ENCODE measurements at places on chromosomes 1 and 21.

DNA sequence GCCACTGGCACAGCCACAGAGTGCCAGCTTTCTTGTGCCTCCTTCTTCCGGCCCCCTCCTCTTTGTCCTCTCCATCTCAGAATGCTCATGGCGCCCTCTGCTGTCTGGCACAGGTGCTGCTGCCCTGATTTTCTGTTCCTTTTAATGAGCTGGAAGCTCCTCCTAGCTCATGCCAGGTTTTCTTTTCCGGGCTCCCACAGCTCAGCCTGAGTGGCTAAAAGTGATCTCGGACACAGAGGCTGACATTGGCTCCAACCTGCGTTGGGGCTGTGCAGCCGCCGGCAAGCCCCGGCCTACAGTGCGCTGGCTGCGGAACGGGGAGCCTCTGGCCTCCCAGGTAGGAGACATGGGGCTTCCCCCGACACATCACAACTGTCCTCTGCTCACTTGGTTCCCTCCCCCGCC, 18.7 kb downstream of the CNTN2 start:
- no peaks in the 10 kb centered on the region for H3K36me3 ChIP-seq
- H3K27ac ChIP-seq, result no peak overlapping the region
- no peak overlapping the region for H3K4me3 ChIP-seq
- H3K27me3 ChIP-seq, result no peaks in the 10 kb centered on the region
- H3K4me1 ChIP-seq, result peaks cover 6% of the 10 kb centered on the region

GRCh38 chr1:165468253-165468652, 23.3 kb upstream of the RXRG start:
- no peaks in the 10 kb centered on the region for H3K27me3 ChIP-seq
- H3K27ac ChIP-seq, result no peak overlapping the region
- DNase-seq, result no peak

- H3K36me3 ChIP-seq, result no peaks in the 10 kb centered on the region
- DNase-seq, result no peak
- no peak overlapping the region for H3K27ac ChIP-seq
- H3K4me1 ChIP-seq, result no peaks in the 10 kb centered on the region
- no peaks in the 10 kb centered on the region for H3K27me3 ChIP-seq
- H3K4me3 ChIP-seq, result no peak overlapping the region
These were observed 9.3 kb downstream of the SLAMF8 start for GRCh38 chr1:159835862-159836525.

- H3K27me3 ChIP-seq, result no peaks in the 10 kb centered on the region
- H3K4me3 ChIP-seq, result no peak overlapping the region
- no peaks in the 10 kb centered on the region for H3K36me3 ChIP-seq
- H3K27ac ChIP-seq, result no peak overlapping the region
These were observed 552.6 kb downstream of the MRPL39 start for GRCh38 chr21:25054689-25055088.

DNA sequence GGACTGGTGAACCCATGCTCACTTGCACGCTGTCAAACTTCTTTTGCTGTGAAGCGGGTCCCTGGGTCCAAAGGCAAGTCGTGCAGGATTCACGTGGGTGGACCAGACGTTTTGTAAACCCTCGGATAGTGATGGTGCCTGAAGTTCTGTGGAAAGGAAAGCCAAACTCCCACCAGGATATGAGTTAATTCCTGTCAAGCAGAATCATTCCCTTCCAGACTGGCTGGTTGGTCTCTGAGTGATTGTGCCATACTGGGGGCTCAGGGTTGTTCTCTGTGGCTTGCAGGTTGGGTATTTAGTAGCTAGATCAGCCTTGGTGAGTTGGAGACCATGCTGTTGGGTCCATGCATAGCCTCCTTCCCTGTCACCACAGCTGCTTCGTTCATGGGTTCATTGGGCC, 32.7 kb upstream of the IGSF5 start:
- no peaks in the 10 kb centered on the region for H3K36me3 ChIP-seq
- DNase-seq, result no peak
- no peak overlapping the region for H3K27ac ChIP-seq
- H3K27me3 ChIP-seq, result no peaks in the 10 kb centered on the region
- no peaks in the 10 kb centered on the region for H3K4me1 ChIP-seq

- no peaks in the 10 kb centered on the region for H3K4me1 ChIP-seq
- H3K27ac ChIP-seq, result no peak overlapping the region
- H3K36me3 ChIP-seq, result no peaks in the 10 kb centered on the region
- no peak overlapping the region for H3K4me3 ChIP-seq
- DNase-seq, result no peak
- no peaks in the 10 kb centered on the region for H3K27me3 ChIP-seq
These were observed 80.5 kb upstream of the ETV3 start for GRCh38 chr1:157218671-157219070.

DNA sequence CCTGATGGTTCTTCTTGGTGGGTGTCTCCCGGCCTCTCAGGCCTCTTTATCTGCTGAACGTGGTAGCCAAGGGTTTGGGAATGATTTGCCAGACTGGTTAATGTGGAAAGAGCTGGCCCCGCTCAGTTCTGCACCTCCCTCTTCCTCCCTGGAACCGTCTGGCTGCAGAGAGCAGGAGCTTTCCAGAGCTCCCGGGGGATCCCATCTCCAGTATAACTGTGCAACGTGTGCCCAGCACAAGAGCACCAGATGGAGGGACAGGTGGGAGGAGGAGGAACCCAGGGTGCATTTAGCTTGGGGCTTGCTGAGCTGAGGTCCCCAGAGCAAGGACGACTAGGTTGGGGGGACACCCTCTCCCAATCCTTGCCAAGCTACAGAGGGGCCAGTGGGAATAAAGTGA, 5.0 kb downstream of the TFF1 start:
- H3K27ac ChIP-seq, result no peak overlapping the region
- no peak for DNase-seq
- no peaks in the 10 kb centered on the region for H3K36me3 ChIP-seq
- H3K4me1 ChIP-seq, result peaks cover 7% of the 10 kb centered on the region
- H3K4me3 ChIP-seq, result no peak overlapping the region

- H3K4me3 ChIP-seq, result no peak overlapping the region
- no peak for DNase-seq
- peak overlapping the region; percentile 53 for H3K27ac ChIP-seq
- H3K4me1 ChIP-seq, result peaks cover 51% of the 10 kb centered on the region
These were observed 98.9 kb upstream of the IRF2BP2 start for GRCh38 chr1:234708700-234709395.

DNA sequence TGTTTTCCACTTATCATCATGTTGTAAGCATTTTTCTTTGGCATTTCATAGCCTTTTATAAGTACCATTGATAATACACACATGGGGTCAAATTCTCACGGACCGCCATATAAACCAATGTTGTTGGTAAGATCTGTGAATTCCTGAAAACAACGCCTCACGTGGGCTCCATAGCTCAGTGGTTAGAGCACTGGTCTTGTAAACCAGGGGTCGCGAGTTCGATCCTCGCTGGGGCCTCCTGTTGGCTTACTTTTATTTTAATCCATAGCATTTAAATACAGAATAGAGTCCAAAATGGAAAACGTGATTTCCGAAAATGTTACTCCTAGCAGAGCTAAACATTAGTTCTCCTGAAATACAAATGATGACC, 83.1 kb downstream of the HHIPL2 start:
- H3K27me3 ChIP-seq, result no peaks in the 10 kb centered on the region
- no peak overlapping the region for H3K4me3 ChIP-seq
- DNase-seq, result no peak
- no peak overlapping the region for H3K27ac ChIP-seq
- H3K36me3 ChIP-seq, result no peaks in the 10 kb centered on the region
